ENCODE measurements at places on chromosomes 16 and 17.

DNA sequence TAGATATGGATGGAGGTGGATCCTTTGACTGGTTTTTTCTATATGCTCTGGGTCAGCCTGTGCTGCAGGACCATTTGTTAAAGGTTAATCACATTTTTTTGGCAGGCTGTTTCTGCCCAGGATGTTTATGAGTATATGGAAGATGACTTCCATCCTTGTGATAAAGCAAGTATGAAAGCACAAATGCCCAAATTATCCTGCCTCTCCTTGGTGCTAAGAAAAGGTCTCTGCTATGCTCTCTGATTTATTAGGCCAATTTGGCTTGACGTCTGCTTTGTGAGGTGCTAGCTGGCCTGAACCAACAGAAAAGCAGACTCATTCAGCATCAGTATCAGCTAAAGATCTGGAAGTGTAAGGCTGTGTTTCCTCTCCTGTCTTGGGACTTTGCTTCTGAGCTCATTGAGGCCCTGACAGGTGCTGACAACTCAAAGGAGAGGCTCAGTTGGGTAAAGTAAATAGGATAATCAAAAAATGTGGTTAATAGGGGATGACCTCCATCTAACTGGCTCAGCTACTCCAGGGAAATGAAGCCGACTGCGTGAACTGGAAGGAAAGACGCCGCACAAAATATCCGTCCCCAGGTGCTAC, 15.2 kb downstream of the ANKRD40 start:
- DNase-seq: no peak

GRCh38 chr17:65394811-65395472, 166.5 kb downstream of the AXIN2 start:
- DNase-seq: no peak

DNA sequence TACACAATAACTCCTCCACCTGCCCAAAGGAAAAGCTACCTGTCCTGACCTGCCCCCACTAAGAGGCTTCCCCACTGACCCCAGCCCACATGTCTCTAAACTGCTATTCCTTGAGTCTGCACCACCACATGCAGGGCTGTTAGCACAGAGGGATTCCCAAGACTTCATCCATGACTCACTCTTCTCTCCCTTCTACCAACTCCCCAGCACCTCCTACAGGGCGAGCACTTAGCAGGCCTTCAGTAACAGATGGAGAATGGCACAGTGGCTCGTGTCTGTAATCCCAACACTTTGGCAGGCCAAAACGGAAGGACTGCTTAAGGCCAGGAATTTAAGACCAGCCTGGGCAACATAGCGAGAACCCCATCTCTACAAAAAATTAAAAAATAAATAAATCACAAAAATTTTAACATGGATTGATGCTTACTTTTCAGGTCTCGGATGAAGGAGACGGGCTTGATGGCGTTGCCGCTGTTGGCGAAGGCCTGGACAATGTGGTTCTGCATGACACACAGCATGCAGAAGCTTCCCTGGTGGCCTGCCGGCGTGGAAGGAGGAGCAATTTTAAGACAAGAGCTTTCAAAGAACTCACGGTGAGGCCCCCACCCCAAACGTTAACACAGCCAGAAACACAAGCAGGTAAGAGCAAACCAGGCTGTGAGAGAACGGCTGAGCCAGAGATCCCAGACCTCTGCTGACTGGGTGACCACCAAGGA, 12.0 kb downstream of the USP36 start:
- DNase-seq: no peak

- no peak for DNase-seq
Measured at GRCh38 chr16:84800158-84800978, 19.4 kb upstream of the CRISPLD2 start.

GRCh38 chr16:69663846-69664245, 62.5 kb downstream of the NQO1 start:
- DNase-seq: no peak

DNA sequence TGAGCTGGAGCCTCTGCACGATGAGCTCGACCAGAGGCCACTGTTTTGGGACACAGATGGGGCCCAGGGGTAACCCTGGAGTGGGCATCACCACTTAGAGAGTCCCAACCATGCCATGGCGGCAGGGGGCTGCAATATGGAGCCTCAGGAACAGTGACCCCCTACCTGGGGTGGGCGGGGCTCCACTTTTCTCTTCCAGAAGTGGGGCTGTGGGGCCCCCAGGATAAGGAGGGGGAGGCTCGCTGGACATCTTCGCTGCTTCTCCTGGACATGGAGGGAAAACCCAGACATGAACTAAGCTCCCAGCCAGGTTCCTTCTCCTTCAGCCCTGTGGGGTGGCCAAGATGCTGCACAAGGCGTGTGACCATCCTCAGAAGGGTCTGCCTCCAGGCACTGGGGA, 24.7 kb downstream of the CDIP1 start:
- no peak for DNase-seq

- DNase-seq: no peak
Measured at GRCh38 chr16:13994239-13995106, 74.5 kb downstream of the ERCC4 start.

GRCh38 chr16:525520-526180, 1.9 kb upstream of the CAPN15 start:
- DNase-seq: peak; percentile 67

DNA sequence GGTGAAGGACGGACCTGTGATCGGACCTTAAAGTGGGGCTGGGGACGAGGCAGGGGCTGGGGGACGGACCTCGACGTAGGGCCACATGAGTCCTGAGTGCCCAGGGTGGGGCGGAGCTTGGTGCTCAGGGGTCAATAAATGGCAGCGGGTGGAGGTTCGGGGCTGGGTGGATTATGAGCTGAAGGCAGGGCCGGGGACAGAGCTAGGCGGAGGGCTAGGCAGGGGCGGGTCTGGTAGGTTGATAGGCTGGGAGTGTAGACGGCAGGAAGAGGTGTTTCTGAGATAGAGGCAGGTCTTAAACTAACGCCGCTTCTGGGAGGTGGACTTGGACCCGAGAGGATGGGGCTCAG, 733 bp downstream of the CHRNB1 start:
- no peak for DNase-seq

- no peak for DNase-seq
Measured at GRCh38 chr17:19320876-19321275, 41.6 kb downstream of the B9D1 start.

GRCh38 chr17:44601539-44601938, 44.3 kb downstream of the FZD2 start:
- DNase-seq: no peak

DNA sequence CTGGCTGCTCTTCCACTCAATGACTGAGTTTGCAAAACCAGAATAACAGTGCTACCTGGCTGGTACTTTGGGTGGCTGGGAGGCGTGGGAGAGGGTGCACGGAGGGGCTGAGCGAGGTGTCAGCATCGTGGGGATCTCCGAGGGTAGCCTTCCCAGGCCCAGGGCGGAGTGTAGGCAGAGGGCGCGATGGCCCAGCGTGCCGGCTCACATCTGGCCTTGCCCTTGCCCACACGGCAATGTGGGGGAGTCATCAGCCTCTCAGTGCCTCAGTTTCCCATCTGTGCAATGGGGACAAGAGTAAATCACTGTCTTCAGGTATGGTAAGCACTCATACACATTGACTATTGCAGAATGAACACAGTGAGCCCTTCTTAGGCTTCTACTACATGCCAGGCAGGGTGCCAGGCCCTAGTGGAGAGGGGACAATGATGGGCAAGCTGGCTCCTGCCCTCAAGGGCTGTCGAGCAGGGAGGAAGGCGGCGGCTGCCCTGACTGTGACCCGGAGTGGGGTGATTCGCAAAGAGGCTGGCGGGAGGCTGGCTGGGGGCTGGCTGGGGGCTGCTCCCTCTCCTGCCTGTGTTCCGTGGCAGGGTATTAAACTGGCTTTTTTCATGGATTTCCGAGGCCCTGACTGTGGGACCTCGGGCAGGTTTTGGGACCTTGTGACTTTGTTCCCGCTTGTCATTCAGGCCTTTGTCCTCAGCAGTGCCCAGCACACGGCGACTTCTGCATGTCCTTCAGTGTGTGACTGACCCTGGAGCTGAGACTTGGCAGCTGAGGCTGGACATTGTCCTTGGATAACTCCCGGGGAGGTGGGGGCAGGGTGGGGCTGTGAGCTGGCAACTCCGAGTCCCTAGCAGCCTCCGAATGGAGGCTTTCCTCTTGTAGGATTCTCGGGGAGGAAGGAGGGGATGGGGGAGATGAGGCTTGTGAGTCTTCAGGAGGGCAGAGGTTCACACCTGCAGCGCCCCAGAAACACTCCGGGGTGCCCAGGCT, 243.1 kb downstream of the SEC14L1 start:
- DNase-seq: no peak

- no peak for DNase-seq
Measured at GRCh38 chr16:65815707-65816106, 550.8 kb upstream of the CDH5 start.

GRCh38 chr16:68496689-68497088, 42.4 kb upstream of the ZFP90 start:
- DNase-seq: no peak

- DNase-seq: no peak
Measured at GRCh38 chr16:8330761-8331160, 259.6 kb downstream of the TMEM114 start.

GRCh38 chr16:51697454-51697853, 546.4 kb upstream of the SALL1 start:
- no peak for DNase-seq

DNA sequence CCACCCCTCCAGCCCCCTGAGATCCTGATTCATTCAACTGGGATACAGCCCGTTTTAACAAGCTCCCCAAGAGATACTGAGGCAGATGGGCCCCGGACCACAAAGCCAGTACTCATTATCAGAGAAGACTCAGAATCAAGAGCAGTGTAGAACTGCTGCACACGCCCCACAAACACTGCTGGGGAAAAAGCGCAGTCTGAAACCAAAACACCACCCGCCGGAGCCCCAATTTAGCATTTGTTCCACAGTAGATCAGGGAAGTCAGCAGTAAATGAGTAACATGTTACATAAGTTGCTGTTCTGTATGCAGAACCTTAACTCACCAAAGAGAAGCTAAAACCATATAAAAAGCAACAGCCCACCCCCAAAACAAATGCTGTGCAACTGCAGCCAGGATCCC, 123.6 kb downstream of the CDYL2 start:
- no peak for DNase-seq

GRCh38 chr17:79558091-79558900, 52.6 kb downstream of the RBFOX3 start:
- no peak for DNase-seq

GRCh38 chr17:79464318-79465010, 146.4 kb downstream of the RBFOX3 start:
- DNase-seq: no peak

GRCh38 chr17:7177191-7177953, 1.8 kb downstream of the ASGR1 start:
- peak; percentile 33 for DNase-seq

GRCh38 chr16:54585094-54585997, 298.8 kb upstream of the IRX3 start:
- DNase-seq: no peak

- DNase-seq: no peak
Measured at GRCh38 chr16:84471316-84471715, 33.1 kb downstream of the MEAK7 start.

GRCh38 chr16:7731141-7731540, 398.5 kb downstream of the RBFOX1 start:
- no peak for DNase-seq

- DNase-seq: no peak
Measured at GRCh38 chr17:50256826-50257618, 17.2 kb upstream of the TMEM92 start.

GRCh38 chr17:18093616-18094408, 6.1 kb downstream of the DRG2 start:
- no peak for DNase-seq

- no peak for DNase-seq
Measured at GRCh38 chr17:16417399-16417798, 2.0 kb downstream of the TRPV2 start.

DNA sequence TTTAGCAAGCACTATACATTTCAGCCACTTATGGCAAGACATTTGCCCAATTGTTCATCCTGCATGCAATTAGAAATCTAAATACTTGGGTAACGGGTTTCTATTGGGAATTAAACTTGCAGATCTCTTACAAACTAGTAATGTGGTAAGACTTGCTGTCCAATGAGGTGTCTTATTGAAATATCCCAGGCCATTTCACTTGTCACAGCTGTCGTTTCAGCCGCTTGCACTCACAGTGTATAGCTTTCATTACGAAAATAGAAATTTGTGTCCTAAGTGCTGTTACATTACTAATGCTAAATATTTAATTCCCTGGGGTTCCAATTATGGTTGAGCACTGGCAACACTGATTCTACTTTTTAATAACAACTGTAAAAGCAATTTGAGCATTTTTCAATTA, 40.3 kb upstream of the IRX5 start:
- no peak for DNase-seq

Measured in stimulated activated CD4-positive, alpha-beta T cell treated with anti-CD3 and anti-CD28 coated beads, TNF-alpha, amount 100 ng/mL, for 48 hours (primary cell).